ENCODE measurements at places on chromosomes 4 and X.
A peak's percentile ranks its signal among the peaks of the same experiment; 100 is the strongest.

GRCh38 chr4:139913995-139914598 is 239.9 kb downstream of the MAML3 start:
- no peak for DNase-seq

DNA sequence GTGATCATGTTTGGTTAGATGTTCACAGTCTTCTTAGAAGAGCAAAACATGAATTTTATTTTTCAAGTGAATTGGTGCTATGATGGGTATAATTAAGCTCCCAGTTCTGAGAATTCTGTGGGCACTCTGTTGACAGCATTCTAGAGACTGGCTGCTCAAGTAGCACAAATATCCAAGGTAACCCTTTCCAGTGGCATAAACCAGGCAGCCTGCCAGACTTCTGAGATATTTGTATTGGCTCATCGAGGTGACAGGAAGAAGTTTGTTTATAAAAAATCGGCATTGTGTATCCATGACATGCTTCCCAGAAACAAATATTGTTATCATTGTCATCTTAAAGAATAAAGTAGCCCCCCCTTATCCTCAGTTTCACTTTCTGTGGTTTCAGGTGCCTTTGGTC is 28.3 kb downstream of the LANCL3 start:
- no peak for DNase-seq

GRCh38 chr4:2761035-2761923 is 5.1 kb upstream of the TNIP2 start:
- no peak for DNase-seq

GRCh38 chr4:13059019-13059418 is 425.1 kb downstream of the RAB28 start:
- no peak for DNase-seq

DNA sequence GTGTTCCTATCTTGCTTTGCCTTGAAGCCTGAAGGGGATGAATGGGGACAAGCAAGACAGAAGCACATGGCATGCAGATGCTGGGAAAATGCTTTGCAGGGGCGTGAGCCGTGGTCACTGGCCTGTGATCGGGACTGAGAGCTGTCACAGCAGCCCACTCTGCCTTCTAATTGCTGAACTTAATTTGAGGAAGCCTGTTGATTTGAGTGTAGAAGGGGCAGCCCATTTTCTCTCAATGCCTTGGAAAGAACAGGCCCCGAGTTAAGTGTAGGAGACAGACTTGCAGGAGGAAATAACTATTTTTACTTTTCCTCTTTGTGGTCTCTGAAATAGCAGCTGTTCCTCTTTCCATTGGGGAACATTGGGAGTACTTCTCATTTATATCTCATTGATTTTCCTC is 26.1 kb upstream of the TBC1D1 start:
- DNase-seq, result no peak

- DNase-seq, result no peak
Measured at GRCh38 chr4:42271096-42271495, 118.6 kb upstream of the BEND4 start.

DNA sequence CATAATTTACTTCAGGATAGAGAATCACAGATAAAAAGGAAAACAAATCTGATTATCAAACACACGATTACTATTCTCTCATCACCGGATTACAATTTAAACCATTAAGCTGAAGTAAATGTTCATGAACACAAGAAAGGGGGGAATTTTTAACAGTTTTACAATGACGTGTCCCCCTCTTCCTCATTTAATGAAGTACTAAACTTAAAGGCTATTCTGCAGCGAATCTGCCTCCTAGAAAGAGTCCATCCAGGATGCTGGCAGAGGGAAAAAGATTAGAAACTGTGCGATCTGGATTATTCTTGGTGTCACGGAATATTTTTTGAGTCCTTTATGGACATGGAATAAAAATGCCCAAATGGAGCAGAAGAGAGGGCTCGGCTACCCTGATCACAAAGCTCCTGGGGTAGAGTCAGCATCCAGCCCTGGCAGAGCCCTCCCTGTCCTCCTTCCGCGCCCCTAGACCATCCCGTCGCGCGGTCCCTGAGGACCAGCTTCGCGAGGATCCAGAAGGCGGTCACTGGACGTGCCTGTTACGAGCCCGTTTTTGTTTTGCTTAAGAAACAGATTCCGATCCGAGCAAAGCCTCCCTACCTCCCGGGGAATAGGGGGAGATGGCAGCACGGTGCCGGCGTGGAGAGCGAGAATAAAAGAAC is 1.2 kb downstream of the ELF2 start:
- DNase-seq, result no peak

- no peak for DNase-seq
Measured at GRCh38 chr4:54140287-54140686, 40.3 kb downstream of the GSX2 start.

- no peak for DNase-seq
Measured at GRCh38 chrX:130419263-130419662, 17.5 kb downstream of the RBMX2 start.

DNA sequence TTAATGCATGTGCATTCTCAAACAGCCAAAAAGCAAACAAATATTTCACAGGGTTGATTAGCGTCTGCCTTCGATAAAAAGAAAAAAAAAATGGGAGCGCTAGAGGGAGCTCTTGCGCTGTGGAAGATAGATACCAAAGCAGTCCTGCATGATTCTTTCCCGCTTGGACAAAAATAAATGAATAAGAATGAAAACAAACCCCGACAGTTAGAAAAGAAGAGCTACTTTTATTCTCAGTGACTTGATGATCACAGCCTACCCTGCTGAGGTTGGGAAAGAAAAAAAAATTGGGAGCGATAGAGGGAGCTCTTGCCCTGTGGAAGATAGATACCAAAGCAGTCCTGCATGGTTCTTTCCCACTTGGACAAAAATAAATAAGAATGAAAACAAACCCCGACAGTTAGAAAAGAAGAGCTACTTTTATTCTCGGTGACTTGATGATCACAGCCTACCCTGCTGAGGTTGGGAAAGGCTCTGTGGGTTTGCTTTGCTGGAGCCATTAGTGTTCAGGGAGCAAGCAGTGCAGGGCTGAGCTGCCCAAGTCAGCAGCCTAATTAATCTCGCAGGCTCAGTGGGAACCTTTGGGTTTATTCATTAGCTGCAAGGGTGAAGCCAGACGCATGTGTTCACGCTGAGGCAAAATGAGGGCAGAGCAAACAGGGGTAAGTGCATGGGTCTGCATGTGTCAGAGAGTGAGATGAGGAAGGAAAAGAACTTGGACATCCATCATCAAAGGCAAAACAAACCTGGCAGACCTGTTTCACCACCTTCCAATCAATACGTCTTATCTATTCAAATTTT is 249.3 kb upstream of the PRKX start:
- no peak for DNase-seq

DNA sequence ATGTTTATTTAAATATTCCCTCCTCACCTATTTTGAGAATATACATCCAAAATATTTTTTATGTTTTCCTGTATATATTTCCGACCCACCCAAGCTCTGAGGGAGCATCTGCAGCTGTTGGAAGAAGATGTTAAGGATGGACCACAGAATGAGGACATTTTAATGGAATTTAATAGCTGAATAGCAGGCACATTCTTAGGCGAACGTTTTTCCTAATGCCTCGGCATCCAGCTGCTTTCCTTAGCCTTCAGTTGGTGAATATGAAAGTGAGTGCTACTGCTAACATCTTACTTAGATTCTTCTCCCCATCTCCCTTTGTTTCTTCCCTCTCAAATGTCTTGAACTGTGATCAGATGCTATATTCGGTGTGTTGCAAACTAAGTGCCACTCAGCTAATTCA is 158.0 kb upstream of the CTSO start:
- DNase-seq, result no peak

DNA sequence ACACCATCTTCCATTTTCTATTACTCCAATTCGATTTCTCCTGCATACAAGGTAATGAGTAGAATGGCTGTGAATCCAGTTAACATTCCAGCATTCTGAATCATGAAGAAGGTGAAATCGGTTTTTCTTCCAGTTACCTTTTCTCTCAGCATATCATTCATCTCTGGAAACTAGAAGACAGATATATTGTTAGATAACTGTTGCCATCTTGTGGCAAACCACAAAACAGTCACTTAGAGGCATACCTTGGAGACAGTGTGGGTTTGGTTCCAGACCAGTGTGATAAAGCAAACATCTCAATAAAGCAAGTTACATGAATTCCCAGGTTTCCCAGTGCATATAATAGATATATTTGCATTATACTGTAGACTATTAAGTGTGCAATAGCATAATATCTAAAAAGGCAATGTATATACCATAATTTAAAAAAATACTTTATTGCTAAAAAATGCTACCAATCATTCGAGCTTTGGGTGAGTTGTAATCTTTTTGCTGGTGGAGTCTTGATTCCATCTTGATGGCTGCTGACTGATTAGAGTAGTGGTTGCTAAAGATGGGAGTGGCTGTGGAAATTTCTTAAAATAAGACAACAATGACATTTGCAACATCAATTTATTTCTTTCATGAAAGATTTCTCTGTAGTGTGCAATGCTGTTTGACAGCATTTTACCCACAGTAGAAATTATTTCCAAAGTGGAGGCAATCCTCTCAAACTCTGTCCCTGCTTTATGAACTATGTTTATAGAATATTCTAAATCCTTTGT is 82.1 kb downstream of the SLC39A8 start:
- DNase-seq, result peak; percentile 8

DNA sequence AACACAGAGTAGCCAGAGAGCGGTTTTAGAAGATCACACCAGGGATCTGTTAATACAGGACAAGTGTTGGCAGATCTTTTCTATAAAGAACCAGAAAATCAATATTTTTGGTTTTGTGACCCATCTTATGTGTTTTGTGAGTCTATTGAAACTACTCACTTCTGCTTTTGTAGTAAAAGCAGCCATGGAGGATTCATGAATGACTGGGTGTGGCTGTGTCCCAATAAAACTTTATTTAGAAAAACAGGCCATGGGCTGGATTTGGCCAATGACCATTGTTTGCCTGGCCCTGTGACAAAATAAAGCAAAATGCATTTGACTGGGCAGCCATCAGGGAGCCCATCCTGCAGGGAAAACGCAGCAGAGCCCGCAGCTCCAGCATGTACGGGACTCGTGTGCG is 99.9 kb upstream of the ADRA2C start:
- DNase-seq, result no peak

GRCh38 chrX:15956681-15957080 is 102.1 kb upstream of the AP1S2 start:
- no peak for DNase-seq

DNA sequence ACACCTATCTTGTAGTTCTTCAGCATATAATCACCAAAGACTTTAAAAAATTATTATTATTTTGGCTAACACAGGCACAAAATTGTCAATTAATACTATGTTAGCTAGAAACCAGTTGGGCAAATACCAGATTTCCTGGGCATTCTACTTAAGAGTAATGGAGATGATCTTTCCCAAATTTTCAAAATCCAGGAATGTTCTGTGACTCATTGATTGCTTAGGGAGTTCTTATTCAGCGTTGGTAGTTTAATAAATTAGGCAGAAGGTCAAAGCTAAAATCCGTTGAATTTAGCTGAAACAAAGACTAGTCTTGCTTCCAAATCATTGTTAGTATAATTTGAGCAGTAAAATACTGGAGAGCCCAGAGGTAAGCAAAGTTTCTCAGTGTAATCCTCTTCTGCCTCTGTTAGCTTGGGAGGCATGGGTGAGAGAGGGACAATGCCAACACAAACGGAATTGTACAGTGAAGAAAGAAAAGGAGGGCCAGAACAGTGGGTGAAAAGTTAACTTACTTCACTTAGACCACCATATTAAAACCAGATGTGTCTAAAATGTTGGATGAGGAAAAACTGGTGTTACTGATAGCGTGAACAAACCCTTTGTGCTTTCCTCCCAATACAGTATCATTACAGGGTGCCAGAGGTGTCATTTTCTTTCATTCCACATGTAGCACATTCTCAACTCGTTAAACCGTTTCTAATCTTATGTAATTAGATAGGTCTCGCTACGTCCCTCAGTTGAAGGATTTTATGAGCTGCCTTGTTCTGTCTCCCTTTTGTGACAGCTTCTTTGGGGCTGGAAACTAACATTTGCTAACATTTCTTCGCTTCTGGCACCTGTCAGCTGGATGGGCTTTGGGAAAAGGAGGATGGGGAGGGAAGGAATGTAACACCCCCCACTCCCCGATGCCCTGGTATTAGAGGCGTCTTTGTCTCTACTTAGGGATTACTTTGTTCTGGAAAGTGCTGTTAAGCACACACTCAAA is 87.4 kb upstream of the CITED1 start:
- DNase-seq, result no peak

- DNase-seq, result no peak
Measured at GRCh38 chr4:130329036-130329435, 1233.1 kb downstream of the C4orf33 start.

DNA sequence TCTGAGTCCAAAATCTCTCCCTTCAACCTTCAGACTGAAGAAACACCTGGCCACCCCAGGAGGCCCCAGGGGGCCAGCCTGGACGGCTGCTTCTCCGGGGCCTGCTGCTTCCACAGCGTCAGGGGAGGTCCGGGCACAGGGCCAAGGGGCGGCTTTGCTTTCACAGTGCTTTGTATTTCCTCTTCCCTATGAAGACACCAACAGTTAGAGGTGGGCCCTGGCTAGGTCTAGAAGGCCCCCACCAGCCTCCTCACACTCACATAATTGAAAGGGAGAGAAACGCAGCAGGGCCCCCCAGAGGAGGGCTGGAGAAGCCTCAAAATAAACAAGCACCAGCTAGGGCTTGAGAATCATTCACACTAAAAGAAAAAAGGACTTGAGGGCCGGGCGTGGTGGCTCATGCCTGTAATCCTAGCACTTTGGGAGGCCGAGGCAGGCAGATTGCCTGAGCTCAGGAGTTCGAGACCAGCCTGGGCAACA is 17.8 kb downstream of the SCD5 start:
- DNase-seq, result peak; percentile 73

GRCh38 chrX:154411981-154412340 is 622 bp downstream of the TAFAZZIN start:
- DNase-seq, result no peak

Data from NCI-H2081 treated with DMSO at 0.1 percent for 48 hours (cell line).